CD4-positive, alpha-beta T cell treated with Interleukin-17A for 1 hour (primary cell): ENCODE measurements at places on chromosomes 6 and 20.

GRCh38 chr6:155387481-155387880, 68.2 kb downstream of the NOX3 start:
- no peak for DNase-seq

GRCh38 chr6:21611485-21611884, 17.9 kb downstream of the SOX4 start:
- DNase-seq = no peak

DNA sequence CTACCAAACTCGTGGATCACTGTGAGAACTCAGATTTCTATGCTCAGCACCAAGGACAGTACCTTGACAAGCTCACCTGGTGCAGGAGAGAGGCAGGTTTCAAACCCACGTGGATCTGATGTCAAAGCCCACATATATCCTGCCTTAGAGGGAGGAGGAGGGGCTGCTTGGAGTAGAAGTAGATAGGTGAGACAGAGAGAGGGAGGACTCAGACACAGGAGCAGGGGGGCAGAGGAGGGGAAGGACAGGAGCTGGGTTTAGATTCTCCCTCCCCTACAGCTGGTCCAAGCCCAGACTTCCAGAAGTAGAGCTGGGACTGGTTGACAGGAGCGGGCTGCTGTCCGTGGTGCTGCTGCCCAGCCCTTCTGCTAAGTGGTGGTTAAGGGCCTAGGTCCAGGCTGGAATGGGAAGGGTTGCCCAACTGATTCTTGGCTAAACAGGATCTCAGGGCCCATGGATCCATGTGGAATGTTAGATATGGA, 77.5 kb downstream of the CDH22 start:
- no peak for DNase-seq

GRCh38 chr20:18645851-18646250, 58.0 kb downstream of the DTD1 start:
- DNase-seq = no peak

GRCh38 chr6:126156973-126157372, 170.6 kb downstream of the TRMT11 start:
- no peak for DNase-seq

GRCh38 chr6:75463061-75463460, 30.5 kb downstream of the FILIP1 start:
- no peak for DNase-seq

- no peak for DNase-seq
Measured at GRCh38 chr20:22475662-22476061, 108.7 kb downstream of the FOXA2 start.

DNA sequence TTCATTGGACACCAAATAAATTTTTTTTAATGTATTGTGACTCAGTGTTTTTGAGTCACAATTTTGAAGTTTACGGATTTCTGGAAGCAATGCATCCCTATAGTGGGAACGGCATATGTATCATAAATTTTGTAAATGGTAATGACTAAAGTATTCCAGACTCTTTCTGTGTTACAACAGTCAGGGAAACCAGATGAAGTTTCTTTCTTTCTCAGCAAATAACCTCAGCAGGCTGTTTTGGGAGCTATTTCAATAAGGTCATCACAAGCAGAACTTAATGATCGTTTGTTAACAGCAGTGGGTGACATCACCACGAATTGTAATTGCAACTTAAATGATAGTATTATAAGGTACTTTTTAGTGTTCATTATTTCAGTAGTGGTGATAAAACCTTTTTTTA, 52.0 kb downstream of the HIVEP1 start:
- no peak for DNase-seq

DNA sequence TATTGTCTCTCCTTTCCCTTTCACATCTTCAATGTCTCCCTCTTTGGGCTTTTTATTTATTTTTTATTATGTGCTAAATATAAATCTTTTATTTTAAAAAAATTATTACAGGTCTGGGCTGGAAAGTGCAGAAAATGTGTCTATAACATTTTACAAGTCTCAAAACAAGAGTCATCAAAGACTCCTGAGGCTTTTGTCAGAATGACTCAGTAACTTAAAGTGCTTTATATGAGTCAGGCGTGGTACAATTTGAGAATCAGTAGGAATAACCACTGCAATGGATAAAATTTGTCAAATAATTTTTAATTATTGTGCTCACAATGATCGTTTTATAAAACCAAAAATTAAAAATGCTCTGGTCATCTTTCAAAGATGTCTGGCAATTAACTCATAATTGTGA, 193.9 kb downstream of the MMUT start:
- DNase-seq = no peak

DNA sequence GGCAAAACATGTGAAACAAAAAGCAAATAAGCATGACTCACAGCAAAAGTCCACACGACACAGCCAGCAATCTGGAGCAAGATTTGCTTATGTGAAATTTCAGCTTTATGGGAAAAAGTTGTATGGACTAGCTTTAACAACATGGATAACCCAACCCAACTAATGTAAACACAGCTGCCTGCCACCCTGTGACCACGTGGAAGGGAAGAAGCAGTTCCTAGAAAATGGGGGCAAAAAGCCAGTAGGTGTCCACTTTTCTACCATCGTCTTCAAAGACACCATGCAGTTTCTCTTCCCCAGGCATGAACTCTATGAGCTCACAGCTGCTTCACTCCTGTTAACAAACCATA, 425.4 kb upstream of the RNF217 start:
- no peak for DNase-seq

DNA sequence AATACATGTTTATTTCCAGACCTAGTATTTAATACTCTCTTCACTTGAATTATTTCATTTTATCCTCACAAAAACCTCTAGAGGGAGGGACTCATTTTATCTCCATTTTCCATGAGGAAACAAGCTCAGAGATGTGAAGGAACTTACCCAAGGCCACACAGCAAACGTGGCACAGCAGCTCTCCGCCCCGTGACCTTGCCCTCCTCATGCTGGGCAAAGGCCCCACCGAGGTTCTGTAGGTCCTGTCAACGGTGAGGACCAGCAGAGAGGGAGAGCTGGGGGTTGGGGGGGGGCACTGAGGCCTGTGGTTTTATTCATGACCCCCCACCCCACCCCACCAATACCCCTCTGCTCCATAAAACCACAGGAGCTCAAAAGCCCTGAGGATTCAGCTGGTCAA, 40.9 kb upstream of the TLDC2 start:
- DNase-seq = no peak

GRCh38 chr20:1281279-1282057, 15.4 kb downstream of the SNPH start:
- no peak for DNase-seq

GRCh38 chr20:19354950-19355349, 142.5 kb downstream of the SLC24A3 start:
- no peak for DNase-seq

- DNase-seq = no peak
Measured at GRCh38 chr20:3312940-3313682, 74.1 kb upstream of the SLC4A11 start.

- peak; percentile 19 for DNase-seq
Measured at GRCh38 chr6:157981132-157981394, 600 bp upstream of the SYNJ2 start.

- DNase-seq = peak; percentile 56
Measured at GRCh38 chr20:856361-856775, 22.9 kb downstream of the FAM110A start.

GRCh38 chr20:53175135-53175780, 203.1 kb downstream of the TSHZ2 start:
- DNase-seq = no peak

DNA sequence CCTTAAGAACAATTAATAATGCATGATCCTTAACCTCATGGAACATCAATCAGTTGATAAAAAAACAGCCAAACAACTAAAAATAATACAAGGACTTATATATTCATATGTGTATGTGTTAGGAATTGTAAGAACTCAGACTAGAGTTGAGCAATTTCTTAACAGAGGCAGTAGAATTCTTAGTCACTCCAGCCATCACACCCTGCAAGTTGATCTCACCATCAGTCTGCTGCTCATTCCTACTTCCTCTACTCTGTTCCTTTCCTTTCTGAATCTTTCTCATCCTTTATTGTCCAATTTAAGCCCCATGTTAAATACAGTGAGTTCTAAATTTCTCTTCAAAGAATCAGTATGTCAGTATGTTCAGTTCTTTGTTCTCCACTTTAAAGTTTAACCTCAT, 2.6 kb downstream of the ZNF165 start:
- no peak for DNase-seq

DNA sequence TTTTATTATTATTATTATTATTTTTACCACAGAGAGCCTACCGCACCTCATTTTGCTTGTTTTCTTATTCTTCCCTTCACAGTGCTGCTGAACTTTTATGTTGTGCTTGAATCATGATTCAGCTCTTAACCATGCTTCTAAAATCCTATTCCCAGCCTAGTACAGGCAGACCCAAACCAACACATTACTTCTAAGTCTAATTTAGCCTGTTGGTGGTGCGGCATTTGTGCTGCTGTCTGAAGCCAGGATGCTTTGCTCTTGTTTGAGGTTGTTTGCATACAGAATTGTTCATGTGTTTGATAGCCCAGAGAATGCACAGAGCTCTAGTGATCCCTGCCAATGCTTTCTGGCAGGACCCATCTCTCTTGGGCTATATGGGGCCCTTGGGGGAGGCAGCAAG, 213.5 kb upstream of the KCNG1 start:
- no peak for DNase-seq

DNA sequence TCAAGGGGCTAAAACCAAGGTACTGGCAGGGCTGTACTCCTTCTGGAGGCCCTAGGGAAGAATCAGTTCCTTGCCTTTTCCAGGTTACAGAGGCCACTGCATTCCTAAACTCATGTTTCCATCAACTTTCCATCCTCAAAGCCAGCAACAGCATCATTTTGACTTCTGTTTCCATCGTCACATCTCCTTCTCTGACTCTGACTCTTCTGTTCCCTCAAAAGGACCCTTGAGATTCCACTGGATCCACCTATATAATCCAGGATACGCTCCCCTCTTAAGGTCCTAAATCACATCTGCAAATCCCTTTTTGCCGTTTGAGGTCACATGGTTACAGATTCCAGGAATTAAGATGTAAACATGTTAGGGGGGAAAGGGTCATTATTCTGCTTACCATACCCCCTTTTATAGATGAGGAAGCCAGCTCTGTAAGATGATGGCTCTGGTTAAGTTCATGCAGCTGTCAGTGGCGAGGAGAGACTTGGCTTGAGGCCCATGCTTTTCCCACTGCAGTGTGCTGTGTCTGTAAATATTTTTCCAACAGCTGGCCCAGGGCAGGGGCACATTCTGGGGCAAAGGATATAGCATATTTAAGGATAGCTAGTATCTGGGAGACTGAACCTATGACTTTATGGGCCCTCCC, 114.6 kb downstream of the TNFRSF21 start:
- no peak for DNase-seq
